ENCODE measurements at places on chromosomes 3 and 15.

- no peak for DNase-seq
Observed at GRCh38 chr15:28881600-28881999, 4.2 kb upstream of the APBA2 start.

GRCh38 chr3:47890126-47890827 lies 87.3 kb downstream of the DHX30 start:
- peak; percentile 82 for DNase-seq

- no peak for DNase-seq
Observed at GRCh38 chr3:155188031-155188430, 105.5 kb downstream of the STRIT1 start.

GRCh38 chr15:40368719-40369473 lies 10.9 kb downstream of the DISP2 start:
- no peak for DNase-seq

DNA sequence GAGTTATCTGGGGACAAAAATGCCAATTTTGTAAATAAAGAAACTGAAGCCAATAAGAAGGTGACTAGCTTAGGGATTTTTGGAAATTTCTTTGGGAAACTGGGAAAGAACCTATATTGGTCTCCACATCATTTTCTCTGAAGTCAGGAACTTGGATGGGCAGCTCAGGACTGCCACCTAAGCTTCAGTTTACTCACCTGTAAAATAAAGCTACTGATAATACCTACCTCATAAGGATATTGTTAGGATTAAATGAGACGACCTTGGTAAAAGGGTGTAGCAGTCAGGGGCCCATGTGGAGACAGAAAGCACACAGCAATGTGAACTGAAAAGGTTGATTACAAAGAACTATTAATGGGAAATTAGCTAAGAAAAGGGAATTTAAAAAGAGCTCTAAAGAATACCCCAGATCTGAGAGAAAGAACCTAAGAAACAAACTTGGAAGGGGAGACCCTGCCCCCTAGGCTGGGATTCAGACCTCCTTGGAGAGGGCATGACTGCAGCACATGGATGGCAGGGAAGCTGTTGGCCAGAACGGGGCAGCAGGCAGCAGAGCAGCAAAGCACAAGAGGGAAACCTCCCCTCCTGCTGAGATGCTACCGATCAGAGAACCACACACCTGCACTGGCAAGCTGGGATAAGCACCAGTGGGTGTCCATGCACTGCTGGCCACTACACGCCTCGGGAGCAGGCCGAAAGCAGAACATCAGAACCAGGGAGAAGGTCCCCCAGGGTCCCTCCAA lies 83.7 kb upstream of the THBS1 start:
- DNase-seq = no peak

GRCh38 chr15:81317642-81318017 lies 6.3 kb downstream of the STARD5 start:
- no peak for DNase-seq

DNA sequence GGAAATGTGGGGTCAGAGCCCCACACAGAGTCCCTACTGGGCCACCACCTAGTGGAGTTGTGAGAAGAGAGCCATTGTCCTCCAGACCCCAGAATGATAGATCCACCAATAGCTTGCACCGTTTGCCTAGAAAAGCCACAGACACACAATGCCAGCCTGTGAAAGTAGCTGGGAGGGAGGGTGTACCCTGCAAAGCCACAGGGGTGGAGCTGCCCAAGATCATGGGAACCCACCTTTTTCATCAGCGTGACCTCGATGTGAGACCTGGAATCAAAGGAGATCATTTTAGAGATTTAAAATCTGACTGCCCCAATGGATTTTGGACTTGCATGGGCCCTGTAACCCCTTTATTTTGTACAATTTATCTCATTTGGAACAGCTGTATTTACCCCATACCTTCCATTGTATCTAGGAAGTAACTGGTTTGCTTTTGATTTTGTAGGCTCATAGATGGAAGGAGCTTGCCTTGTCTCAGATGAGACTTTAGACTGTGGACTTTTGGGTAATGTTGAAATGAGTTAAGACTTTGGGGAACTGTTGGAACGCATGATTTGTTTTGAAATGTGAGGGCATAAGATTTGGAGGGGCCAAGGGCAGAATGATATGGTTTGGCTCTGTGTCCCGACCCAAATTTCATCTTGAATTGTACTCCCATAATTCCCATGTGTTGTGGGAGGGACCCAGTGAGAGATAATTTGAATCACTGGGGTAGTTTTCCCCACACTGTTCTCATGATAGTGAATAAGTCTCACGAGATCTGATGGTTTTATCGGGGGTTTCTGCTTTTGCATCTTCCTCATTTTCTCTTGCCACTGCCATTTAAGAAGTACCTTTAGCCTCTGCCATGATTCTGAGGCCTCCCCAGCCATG lies 49.0 kb downstream of the CD200 start:
- no peak for DNase-seq

- DNase-seq = no peak
Observed at GRCh38 chr3:152177757-152178156, 91.0 kb upstream of the MBNL1 start.

GRCh38 chr3:137988152-137988551 lies 21.8 kb upstream of the CLDN18 start:
- DNase-seq = no peak

GRCh38 chr15:80179025-80179759 lies 26.4 kb downstream of the FAH start:
- DNase-seq = no peak

- DNase-seq = peak; percentile 61
Observed at GRCh38 chr15:38758043-38758442, 193.4 kb upstream of the RASGRP1 start.

- no peak for DNase-seq
Observed at GRCh38 chr15:48695088-48695826, 49.7 kb upstream of the FBN1 start.

DNA sequence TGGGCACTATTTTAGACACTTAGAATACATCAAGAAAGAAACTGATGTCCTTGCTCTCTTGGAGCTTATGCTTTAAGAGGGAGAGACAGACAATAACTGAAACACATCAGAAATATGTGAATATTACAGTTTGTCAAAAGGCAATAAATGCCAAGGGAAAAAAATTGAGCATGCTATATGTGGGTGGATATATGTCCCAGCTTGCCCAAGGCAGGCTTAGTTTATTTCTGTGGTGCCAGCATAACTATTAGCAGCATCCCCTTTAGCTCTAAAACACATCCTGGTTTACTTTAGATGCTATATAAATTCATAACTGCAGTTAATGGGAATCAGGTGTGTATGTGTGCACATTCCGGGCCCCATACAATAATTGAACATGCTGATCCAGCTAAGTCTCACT lies 191.2 kb upstream of the PDZRN3 start:
- no peak for DNase-seq

DNA sequence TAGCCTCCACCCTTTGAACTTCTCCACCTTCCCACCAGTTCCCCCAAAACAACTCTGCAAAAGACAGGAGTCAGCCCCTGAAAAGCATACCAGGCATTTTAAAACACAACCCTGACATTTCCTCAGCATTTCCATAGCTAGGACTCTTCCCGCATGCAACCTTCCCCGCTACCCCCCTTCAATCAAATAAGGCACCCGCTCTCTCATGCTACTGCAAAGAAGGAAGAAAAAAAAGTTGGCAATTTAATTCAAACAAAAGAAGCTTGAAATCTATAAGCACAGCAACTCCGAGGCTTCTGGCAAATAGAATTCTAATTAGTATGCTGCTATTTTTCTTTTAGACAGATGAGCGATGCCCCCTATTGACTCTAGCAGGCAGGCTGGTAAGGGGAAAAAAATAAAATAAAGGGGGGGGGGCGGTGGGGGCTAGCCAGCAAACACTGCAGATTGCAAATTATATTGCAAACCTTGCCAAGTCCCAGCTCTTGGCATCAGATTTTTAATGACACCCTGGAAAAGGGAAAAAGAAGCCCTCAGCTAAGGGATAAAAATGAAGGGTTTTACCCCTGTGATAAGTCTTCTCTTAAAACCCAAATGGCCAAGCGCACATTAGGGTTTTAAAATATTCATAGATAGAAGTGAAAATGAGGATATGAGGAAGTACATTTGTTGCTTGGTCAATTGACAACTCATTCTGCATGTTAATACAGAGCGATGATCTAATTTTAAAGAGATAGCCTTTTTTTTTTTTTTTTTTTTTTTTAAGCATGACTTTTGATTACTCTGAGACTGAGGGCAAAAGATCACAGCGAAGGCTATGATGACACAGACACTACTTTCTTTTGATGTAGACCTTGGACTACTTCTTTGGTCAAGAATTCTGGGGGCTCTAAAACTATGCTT lies 255.2 kb downstream of the NR2F2 start:
- DNase-seq = peak; percentile 16

DNA sequence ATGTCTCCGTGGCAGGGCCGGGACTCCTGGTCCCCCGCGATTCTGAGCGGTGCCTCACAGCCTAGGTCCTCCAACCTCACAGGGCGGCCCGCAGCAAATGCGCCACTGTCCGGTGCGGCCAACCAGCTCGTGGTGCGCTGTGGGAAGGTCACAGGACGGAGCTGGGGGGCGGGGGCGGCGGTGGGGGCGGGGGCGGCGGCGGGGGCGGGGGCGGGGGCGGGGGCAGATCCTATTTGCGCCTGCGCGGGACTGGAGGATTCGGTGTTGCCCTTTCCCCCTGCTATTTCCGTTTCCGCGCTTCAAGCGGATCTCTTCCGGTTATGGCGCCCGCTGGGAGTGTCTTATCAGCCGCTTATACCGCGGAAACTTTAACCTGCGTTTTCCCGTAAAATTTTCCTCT lies 106.7 kb upstream of the SNRPN start:
- peak; percentile 72 for DNase-seq

GRCh38 chr15:40894681-40895448 lies 615 bp downstream of the VPS18 start:
- DNase-seq = peak; percentile 90

GRCh38 chr15:71658827-71659729 lies 151.3 kb upstream of the NR2E3 start:
- no peak for DNase-seq

GRCh38 chr3:11385891-11386290 lies 113.7 kb downstream of the ATG7 start:
- no peak for DNase-seq

- DNase-seq = peak; percentile 33
Observed at GRCh38 chr15:74964794-74965193, 8.2 kb upstream of the RPP25 start.

- peak; percentile 89 for DNase-seq
Observed at GRCh38 chr15:64686130-64686735, 89.2 kb downstream of the RBPMS2 start.

- no peak for DNase-seq
Observed at GRCh38 chr3:12831301-12831866, 10.0 kb downstream of the RPL32 start.

DNA sequence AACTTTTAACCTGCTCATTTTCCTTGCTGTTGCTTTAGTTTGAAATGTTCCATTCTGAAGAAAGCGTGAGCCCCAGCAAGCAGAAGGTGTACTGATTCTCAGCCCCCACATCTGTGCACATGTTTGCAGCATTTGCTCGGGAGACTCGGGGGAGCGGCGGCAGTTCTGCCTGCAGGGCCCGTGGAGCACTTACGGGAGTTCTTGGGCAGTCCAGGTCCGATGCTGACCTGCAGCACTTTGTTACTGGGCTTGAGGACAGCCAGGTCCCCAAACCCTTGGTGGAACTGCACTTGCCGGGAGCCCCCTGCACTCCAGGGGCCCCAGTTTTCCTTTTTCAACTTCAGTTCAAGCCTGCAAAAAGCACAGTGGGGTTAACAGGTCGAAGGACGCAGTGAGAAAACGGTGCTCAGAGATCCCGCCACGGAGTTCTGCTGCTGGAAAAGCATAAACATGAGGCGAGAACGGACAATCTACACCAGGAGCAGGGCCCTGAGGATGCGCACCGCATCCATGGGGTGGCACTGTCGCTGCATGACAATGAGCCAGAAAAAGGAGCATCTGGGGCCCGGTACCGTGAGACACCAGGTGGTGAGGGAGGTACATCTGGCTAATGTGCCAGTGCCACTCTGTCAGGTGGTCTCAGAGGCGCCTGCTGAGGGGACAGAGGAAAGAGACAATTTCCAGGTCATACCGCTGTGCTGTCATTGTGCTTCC lies 45.6 kb upstream of the LDHAL6B start:
- peak; percentile 39 for DNase-seq

DNA sequence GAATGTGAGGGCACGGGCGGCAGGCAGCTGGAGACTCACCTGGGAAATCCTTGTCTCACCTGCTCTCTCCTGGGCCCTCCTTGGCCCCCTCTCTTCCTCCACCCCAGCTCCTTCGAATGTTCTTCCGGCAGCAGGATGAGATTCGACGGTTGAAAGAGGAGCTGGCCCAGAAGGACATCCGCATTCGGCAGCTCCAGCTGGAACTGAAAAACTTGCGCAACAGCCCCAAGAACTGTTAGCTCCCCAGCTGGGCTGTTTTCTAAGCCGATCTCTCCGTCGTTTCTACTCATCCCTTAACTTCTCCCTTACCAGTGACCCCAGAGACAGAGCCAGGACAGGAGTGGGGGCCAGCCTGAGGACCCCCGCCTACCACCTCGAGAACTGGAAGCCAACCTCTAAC lies 95.0 kb downstream of the ANP32A start:
- no peak for DNase-seq

GRCh38 chr3:190326930-190327329 lies 4.7 kb upstream of the CLDN1 start:
- DNase-seq = peak; percentile 51

GRCh38 chr15:31268911-31269784 lies 57.5 kb upstream of the KLF13 start:
- DNase-seq = no peak

GRCh38 chr3:25094932-25095685 lies 333.0 kb upstream of the RARB start:
- no peak for DNase-seq

DNA sequence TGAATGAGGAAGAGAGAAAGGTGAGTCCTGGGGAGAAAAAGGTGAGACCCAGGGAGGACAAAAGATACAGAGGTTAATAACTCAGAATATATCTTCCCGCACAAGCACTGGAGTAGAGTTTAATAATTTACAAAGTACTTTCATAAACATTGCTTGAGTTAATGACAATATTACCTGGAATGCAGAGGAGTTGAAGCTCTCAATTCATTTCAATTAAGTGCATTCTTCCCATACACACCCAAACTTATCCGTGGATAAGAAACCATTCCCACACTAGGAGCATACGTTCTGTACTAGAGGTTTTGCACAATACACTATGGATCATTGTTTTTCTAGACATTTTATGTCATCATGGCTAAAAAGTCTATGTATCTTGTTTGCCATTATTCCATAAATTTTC lies 23.3 kb upstream of the KNG1 start:
- no peak for DNase-seq

GRCh38 chr15:66803182-66803729 lies 101.2 kb downstream of the SMAD6 start:
- peak; percentile 94 for DNase-seq

DNA sequence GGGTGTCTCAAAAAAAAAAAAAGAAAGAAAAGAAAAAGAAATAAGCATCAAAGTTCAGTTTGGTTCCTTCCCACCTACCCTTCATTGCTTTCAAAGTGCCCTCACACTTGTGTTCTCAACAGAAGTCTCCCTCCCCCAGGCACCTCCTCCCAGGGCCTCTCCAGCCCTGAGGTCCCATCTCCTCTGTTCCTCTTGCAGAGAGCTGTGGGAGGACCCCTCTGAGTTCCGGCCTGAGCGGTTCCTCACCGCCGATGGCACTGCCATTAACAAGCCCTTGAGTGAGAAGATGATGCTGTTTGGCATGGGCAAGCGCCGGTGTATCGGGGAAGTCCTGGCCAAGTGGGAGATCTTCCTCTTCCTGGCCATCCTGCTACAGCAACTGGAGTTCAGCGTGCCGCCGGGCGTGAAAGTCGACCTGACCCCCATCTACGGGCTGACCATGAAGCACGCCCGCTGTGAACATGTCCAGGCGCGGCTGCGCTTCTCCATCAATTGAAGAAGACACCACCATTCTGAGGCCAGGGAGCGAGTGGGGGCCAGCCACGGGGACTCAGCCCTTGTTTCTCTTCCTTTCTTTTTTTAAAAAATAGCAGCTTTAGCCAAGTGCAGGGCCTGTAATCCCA lies 6.1 kb downstream of the CYP1A2 start:
- DNase-seq = no peak
